ENCODE measurements at places on chromosomes 1 and 21. TPM values are rescaled to one million over a fixed set of nuclear protein-coding genes. Genes with fewer than 3 reads are reported as not detected.
A peak's percentile ranks its signal among the peaks of the same experiment; 100 is the strongest.

DNA sequence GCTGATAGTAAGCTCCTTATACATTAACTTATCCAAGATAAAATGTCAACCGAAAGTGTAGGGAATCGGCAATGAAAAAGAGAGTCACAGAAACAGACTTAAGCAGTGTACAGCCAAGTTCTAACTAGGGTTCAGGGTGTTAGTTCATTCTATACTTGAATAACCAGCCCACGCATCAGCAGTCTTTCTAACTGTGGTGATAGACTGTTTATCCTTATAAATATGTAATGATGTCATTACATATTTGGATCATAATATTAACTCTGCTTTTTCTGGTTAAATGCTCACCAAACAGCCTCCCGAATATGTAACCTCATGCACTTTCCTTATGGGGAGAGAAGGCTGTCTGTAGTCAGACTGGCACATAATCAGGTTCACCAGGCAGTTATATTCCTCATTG lies 11.0 kb downstream of the HMCN1 start:
- no peak for DNase-seq
- H3K4me3 ChIP-seq, result no peak overlapping the region
- H3K27me3 ChIP-seq, result peaks cover 8% of the 10 kb centered on the region
- peaks cover 11% of the 10 kb centered on the region for H3K4me1 ChIP-seq

DNA sequence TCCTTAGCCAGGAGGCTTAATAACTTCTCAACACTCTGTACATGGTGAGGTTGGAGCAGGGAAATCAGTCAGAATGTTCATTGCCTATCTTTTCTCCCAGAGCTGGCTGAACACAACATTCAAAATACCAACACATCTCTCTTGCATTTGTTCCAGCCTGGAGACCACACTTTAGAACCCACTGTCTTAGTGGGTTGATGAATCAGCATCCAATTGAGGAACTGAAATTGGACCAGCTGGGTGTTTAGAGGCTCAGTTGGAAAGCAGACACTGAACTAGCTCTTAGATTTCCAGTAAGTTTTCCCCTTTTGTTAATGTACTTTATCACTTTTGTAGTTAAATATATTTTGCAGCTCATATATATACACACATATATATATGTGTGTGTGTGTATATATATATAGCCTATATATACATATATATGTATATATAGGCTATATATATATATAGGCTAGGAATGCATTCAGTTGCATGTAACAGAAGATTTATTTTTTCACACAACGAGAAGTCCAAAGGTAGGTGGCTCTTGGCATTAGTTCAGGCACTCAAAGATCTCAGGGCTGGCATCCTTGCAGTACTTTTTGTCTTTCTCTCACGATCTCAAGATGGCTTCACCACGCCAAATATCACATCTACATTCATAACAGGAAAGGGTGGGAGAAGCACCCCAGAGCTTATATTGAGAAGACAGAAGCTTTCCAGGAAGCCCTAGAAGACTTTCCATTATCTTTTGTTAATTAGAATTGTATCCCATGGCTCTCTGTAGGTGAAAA lies 35.0 kb upstream of the HUNK start:
- no peaks in the 10 kb centered on the region for H3K36me3 ChIP-seq
- H3K27me3 ChIP-seq, result no peaks in the 10 kb centered on the region
- no peak overlapping the region for H3K27ac ChIP-seq

GRCh38 chr1:197776351-197777105 lies 1.2 kb upstream of the DENND1B start:
- peaks cover 1% of the 10 kb centered on the region for H3K27me3 ChIP-seq
- peaks cover 8% of the 10 kb centered on the region for H3K36me3 ChIP-seq
- peak overlapping the region; percentile 95 for H3K27ac ChIP-seq
- H3K4me1 ChIP-seq, result peaks cover 63% of the 10 kb centered on the region
- peak; percentile 89 for DNase-seq

- peaks cover 2% of the 10 kb centered on the region for H3K27me3 ChIP-seq
- H3K4me1 ChIP-seq, result peaks cover 46% of the 10 kb centered on the region
- H3K36me3 ChIP-seq, result no peaks in the 10 kb centered on the region
- H3K4me3 ChIP-seq, result no peak overlapping the region
- peak; percentile 31 for DNase-seq
Measured at GRCh38 chr1:55478742-55479141, 263.6 kb upstream of the USP24 start.

- DNase-seq, result peak; percentile 46
- peaks cover 86% of the 10 kb centered on the region for H3K4me1 ChIP-seq
- peak overlapping the region; percentile 84 for H3K27ac ChIP-seq
- peaks cover 5% of the 10 kb centered on the region for H3K36me3 ChIP-seq
- no peaks in the 10 kb centered on the region for H3K27me3 ChIP-seq
Measured at GRCh38 chr1:109392788-109393616, 4.7 kb downstream of the SORT1 start.

DNA sequence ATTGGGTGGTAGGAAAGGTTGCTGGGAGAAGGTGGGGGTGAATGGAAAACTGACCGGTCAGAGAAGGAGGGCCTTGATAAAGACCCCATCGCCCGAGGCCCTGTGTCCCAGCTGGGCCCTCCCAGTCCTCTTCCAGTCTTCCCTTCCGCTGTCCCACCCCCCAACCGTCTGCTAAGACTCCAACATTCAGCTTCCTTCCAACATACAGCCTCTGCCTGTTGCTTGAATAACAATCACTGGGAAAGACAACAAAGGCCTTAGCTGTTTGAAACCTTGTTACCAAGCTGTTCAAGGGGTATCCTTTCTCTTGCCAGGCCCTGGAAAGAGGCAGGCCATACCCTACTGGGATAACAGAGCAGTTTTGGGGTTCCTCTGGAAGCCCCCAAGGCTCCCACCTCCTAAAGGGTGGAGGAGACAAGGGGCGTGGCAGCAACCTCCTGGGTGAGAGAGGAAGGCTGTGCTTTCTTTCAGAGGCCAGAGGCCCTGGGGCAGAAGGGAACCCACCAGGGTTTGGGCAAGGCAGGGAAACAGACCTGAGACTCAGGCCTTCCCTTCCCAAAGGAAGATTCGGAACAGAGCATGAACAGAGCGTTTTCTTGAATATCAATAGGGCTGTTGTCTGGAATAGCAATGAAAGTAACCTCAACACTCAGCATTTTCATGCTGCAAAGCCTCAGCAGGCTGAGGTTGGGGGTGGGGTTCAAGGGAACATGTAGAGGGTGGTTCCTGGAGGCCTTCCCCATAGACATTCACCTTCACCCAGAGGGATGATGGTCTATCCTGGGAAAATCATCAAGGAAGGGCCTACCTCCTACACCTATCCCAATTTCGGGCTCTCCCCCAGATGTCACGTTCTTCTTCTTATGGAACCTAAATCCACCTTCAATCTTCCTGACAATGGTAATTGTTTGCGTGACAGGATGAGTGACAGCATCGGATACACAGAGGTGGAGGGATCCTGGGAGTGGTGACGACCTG lies 4.1 kb downstream of the ETNK2 start:
- no peaks in the 10 kb centered on the region for H3K36me3 ChIP-seq
- no peak overlapping the region for H3K4me3 ChIP-seq
- no peaks in the 10 kb centered on the region for H3K4me1 ChIP-seq
- peaks cover 28% of the 10 kb centered on the region for H3K27me3 ChIP-seq
- no peak for DNase-seq

GRCh38 chr1:29488086-29488793 lies 251.9 kb downstream of the PTPRU start:
- no peak overlapping the region for H3K27ac ChIP-seq
- H3K4me3 ChIP-seq, result no peak overlapping the region
- no peak for DNase-seq
- no peaks in the 10 kb centered on the region for H3K4me1 ChIP-seq

DNA sequence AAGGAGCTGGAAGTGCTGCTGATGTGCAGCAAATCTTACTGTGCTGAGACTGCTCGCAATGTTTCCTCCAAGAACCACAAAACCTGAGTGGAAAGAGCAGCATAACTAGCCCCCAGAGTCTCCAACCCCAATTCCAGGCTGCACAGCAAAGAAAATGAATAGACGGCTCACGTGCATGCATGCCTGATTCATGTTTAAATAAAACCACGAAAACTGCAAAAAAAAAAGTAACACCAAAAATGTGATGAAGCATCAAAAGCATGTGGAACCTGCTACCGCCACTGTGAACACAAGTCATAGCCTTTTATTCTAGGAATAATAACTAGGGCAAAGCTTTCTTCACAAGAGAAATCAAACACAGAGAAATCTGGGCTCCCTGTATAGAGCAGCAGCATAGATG lies 9.6 kb upstream of the TRNP1 start:
- no peak overlapping the region for H3K4me3 ChIP-seq
- peaks cover 20% of the 10 kb centered on the region for H3K4me1 ChIP-seq
- peaks cover 4% of the 10 kb centered on the region for H3K27me3 ChIP-seq
- no peak for DNase-seq
- no peak overlapping the region for H3K27ac ChIP-seq

The OR2AK2 gene
- not detected for total RNA-seq

The NUDT17 gene
- 3.7 TPM for total RNA-seq

The E2F2 gene
- 1.9 TPM for total RNA-seq

The CDC42BPA gene
- total RNA-seq, result 34.8 TPM

The FAM72D gene
- total RNA-seq, result 0.82 TPM

The PTGFR gene
- total RNA-seq, result 10.4 TPM

The OR2C3 gene
- not detected for total RNA-seq

Data from HFFc6 (cell line).